Dermis microvascular lymphatic vessel endothelial cell (primary cell): ENCODE measurements at places on chromosomes 2 and 18. TPM values are rescaled to one million over a fixed set of nuclear protein-coding genes. Genes with fewer than 3 reads are reported as not detected.

Gene COBLL1
- total RNA-seq, result 1.6 and 2.2 TPM in 2 replicates

Gene POTEJ
- 0.26 and 0.38 TPM in 2 replicates for total RNA-seq

Gene PTPRN
- total RNA-seq, result not detected in 2 replicates

Gene FOSL2
- 18.0 and 37.3 TPM in 2 replicates for total RNA-seq

Gene FBXO15
- total RNA-seq, result 0.13 TPM in 2 replicates

Gene CD226
- 0.76 and 1.5 TPM in 2 replicates for total RNA-seq

Gene SERPINB12
- not detected in 2 replicates for total RNA-seq

Gene LHCGR
- total RNA-seq, result not detected in 2 replicates

Gene STARD6
- 0.13 and 0.26 TPM in 2 replicates for total RNA-seq

Gene ZC3H15
- 43.2 and 47.4 TPM in 2 replicates for total RNA-seq

Gene CAPN14
- under 0.01 TPM in 2 replicates for total RNA-seq
